ENCODE measurements at places on chromosomes 1 and 21.

DNA sequence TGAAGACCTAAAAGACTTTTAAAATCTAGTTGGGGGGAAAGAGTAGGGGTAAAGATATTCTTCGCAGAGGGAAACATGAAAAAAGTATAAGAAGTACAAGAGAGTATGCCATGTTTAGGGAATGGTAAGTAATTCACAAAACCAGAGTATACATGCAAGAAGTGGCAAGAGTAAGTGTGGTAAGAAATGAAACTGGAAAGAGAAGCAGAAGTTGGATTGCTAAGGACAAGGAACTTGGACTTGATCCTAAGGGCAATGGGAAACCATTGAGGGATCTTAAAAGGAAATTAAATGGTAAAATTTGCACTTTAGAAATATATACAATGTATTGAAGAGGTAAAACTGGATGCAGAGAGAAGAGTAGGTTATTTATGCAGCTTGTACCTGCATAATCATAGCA lies 9.2 kb upstream of the ZNF644 start:
- DNase-seq = no peak

DNA sequence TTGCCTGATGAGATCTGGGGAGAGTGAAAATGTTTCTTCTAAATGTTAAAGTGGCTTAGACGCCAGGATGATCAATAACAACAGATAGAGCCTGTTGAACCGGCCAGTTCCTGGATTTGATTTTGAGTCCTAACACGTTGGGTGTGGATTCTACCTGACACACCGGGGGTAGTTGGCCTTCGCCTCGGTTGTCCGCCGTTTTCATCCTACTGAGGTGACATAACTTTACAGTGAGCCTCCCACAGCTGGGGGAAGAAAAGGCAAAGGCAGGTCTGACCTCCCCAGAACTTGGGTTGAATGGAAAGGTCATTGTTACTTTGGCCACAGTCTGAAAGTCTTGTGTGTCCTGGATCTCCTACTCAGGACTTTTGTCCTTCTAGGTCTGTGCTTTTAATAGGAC lies 1.1 kb downstream of the PGD start:
- DNase-seq = no peak

DNA sequence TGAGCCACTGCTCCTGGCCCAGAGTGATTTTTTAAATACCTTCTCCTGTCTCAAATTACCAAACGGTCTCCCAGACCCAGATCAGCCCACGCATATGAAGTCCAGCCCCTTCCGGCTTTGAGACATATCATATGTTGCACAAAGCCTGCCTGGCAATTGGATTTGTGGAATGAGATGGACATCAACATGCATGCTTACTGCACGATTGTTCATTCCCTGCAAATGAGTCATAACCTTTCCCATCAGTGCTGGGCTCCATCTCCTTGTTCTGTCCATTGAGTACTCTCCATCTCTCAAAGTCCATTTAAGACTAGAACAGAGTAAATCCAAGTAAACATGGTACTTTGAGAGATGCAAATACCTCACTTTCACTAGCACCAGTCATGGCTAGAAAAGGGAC lies 612.2 kb upstream of the USP24 start:
- no peak for DNase-seq

GRCh38 chr1:81032374-81032773 lies 768.4 kb upstream of the ADGRL2 start:
- DNase-seq = no peak

Measured in HCT116 (cell line).